AG04450 (cell line): ENCODE measurements at places on chromosomes 2 and 18.

DNA sequence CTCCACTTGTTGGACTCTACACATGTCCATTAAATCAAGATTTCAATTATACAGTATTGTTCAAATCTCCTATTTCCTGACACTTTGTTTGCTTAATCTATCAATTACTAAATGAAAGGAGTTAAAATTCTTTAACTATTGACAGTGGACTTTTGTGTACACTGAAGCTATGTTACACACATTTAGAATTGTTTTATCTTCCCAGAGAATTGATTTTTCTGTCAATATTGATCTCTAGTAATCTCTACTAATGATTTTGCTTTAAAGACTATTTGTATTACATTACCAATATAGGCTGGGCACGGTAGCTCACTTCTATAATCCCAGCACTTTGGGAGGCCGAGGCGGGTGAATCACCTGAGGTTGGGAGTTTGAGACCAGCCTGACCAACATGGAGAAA, 215.7 kb downstream of the WDPCP start:
- no peak for DNase-seq

DNA sequence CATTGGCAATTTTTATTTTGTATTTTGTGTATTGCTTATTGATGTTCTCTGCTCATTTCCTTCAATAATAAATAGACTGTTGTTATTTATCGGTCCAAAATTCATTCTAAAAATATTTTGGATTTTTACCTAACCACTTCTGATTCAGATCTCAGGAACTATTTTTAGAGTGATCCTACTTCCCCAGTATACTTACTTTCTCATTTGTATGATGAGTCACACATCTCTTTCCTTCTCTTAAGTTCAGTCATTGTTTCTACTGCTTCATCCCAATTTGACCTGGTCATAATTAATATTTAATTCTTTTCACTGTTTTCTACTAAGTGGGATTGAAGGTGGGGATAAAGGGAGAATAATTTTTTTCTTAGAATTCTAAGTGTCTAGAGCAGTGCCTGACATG, 75.1 kb downstream of the AGPS start:
- DNase-seq = no peak

- no peak for DNase-seq
These were observed 2.1 kb downstream of the HK2 start for GRCh38 chr2:74835831-74836674.

DNA sequence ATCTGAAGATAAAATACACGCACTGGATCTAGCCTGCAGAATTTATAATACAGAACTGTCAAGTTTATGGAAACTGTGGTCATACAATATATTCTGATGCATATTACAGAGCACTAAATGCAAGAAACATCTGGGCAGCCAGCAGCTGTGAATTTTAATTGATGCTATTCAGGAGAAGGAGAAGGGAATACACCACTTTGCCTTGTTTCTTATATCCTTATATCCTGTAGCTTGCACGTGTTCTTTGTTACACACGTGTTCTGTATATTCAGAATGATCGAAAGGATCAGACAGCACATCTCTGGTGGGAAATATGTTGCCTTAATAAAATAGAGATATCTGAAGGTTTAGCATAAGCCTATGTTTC, 335.8 kb downstream of the AGPS start:
- no peak for DNase-seq

GRCh38 chr2:184879671-184880070, 281.3 kb downstream of the ZNF804A start:
- no peak for DNase-seq

- no peak for DNase-seq
These were observed 92.6 kb downstream of the ITGB1BP1 start for GRCh38 chr2:9330612-9331270.

DNA sequence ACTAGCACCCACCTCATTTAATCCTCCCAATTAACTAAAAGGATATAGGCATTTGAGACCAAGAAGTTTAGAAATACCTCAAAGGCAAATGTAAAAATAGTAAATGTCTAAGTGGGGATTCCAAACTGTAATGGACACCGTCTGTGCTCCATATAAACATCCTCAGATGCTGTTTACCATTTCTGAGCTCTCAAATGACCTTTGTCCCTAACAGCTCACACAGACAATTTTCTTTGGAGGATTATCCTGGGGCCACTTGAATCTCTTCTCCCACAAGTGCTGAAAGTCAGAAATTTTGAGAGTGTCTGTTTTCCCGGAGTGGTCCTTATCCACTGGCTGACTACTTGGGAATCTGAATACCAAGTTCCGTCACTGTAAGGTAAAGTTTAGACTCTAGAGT, 1418.9 kb downstream of the LRP1B start:
- no peak for DNase-seq

DNA sequence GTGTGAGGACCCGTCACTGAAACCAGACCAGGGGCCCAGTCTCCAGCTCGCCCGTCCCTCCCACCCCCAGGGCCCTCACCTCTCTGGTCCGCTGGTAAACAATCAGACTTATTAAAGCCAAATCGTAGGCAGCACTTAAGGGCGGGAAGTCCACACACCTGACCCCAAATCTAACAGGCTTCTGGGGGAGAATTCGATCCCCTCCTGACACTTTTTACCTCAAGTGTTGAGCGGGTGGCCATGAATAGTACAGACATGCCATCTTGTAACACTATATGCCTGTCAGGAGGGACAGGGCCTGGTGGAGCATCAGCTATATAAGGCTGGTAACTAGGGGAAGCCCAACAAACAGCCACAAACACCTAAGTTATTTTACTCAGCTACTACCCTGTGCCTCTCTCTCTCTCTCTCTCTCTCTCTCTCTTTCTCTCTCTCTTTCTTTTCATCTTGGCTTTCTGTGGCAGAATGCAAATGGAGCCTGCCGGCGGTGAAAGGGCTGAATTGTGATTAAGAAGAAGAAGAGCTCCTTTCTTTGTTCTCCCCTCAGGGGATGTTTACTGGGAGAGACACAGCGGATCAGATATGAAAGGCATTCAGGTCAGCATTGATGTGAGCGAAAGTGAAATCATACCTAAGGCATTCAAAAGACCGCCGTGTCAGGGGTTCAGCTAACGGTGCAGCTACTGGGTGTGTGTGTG, 9.5 kb downstream of the ZEB2 start:
- DNase-seq = peak; percentile 49

- DNase-seq = no peak
These were observed 68.8 kb downstream of the CLHC1 start for GRCh38 chr2:55163274-55163721.

- peak; percentile 41 for DNase-seq
These were observed 20.7 kb upstream of the SULT1C2 start for GRCh38 chr2:108268001-108268400.

DNA sequence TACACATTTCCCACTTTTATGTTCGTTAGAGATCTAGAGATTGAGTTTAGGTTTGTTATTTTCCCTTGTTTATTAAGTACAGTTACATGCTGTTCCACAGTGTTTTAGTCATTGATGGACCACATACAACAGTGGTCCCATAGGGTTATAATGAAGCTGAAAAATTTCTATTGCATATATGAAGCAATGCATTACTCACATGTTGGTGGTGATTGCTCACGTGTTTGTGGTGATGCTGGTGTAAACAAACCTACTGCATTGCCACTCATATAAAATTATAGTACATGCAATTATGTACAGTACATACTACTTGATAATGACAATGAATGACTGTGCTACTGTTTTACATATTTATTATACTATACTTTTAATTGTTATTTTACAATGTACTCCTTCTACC, 51.0 kb upstream of the NXPH2 start:
- no peak for DNase-seq

GRCh38 chr2:151827564-151828142, 568 bp downstream of the ARL5A start:
- DNase-seq = no peak

DNA sequence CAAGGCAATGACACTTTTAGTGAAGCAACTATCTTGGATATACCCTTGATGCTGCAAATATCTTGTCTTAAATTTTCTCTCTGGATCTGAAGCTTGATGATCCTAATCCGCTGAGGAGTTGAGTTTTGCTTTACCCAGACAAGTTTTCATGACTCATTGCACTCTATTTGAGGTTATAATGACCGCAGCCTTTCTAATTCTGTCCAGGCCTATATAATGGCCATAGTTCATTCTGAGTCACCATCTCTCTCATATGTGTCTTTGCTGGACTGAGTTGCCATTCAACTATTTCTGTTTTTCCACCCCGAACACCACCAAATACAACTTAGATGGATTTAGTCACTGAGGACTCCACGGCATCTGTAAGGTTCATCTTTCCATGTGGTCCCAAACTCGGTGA, 802.1 kb upstream of the FAM98A start:
- DNase-seq = no peak

- DNase-seq = peak; percentile 21
These were observed 9.6 kb downstream of the SERPINB8 start for GRCh38 chr18:63979409-63979920.

GRCh38 chr2:189836644-189837043, 52.4 kb downstream of the PMS1 start:
- DNase-seq = peak; percentile 59

- no peak for DNase-seq
These were observed 59.0 kb downstream of the SEPTIN10 start for GRCh38 chr2:109554758-109555157.

DNA sequence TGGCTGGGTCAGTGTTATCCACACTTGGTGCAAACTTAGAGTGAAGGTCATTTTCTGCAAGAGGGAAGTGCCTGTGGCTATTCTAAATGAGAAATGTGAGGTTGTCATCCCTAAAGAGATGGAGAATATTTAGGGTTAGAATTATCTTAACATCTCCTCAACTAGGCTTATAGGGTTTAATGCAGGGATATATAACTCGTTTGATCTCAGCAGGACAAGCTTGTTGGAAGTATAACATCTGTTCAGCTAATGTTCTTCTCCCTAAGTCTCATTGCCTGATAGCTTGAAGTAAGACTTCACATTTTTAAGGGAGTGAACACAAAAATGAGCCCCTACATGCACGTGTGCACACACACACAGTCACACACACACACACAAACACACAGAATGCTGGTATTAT, 75.9 kb upstream of the NRXN1 start:
- DNase-seq = no peak

DNA sequence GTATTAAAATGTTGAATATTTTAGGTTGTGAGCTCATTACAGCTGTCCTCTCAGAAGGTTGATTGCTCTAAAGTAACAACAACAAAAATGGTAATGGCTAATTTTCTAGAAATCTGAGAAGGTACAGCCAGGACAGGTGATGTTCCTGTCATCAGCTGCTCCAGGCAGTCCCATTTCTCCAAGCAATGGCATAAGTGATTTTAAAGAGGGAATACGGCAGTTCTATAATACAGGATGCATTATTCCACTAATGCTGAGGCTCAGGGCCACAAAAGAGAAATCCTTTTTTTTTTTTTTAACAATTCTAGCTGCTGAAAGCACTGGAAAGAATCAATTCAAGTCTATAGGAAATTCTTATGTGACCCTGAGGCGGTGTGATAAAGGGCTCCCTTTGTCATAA, 199.9 kb downstream of the PMAIP1 start:
- DNase-seq = no peak

DNA sequence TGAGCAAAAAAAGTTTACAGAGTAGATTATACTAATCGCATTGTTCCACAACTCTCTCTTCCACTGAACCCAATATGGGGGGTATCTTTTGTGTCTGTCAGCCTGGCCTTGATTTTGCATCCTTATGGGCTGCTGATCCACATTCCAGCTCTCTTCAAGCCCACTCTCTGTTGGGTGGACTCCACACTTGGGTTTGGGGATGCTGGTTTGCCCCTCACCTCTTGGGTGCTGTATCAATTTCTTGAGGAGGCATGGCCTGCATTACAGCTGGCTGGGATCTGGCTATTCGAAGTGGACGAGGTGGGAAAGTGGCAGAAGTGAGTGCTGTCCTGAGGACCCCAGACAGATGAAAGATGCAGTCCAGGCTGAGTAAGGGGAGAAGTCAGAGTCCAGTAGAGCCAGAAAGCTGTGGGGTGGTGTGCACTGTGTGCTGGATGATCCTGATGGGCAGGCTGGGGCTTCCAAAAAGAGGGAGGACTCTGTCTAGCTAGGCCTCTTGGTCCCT, 141.4 kb downstream of the CAPN13 start:
- DNase-seq = no peak

DNA sequence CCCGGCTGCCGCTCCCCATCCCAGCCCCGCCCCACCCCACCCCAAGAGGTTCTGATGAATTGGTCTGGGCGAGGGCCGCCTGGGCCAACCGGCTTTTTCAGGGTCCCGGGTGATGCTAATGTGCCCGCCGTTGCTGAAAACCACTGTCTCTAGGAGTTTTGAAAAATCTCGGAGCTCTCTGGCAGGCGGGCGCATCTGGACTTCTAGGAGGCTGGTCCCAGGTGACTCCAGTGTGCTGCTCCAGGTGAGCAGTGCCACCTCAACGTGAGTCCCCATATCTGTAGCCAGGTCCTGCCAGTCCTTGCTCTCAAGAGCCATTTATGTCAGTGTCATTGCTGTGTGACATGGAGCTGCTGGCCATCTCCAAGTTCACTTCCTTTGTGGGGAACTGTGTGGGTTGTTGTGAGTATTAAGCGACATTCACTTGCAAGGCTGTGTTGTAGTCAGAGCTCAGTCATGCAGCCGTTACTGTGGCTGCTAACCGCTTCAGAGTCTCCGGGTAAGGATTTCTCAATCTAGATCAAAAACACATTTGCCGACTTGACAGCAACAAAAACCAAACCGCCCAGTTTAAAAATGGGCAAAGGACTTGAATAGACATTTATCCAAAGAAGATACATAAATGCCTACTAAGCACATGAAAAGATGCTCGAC, at the start of gene RFX8:
Gene RFX8, minus strand, starts transcription at position 382 of the 654 bp plus-strand sequence. CDS start 8,264 bp downstream, outside the sequence.
- peak; percentile 74 for DNase-seq

GRCh38 chr18:57747809-57748680, 55.1 kb downstream of the ATP8B1 start:
- no peak for DNase-seq

- DNase-seq = no peak
These were observed 166.1 kb upstream of the ZNF521 start for GRCh38 chr18:25517881-25518715.

DNA sequence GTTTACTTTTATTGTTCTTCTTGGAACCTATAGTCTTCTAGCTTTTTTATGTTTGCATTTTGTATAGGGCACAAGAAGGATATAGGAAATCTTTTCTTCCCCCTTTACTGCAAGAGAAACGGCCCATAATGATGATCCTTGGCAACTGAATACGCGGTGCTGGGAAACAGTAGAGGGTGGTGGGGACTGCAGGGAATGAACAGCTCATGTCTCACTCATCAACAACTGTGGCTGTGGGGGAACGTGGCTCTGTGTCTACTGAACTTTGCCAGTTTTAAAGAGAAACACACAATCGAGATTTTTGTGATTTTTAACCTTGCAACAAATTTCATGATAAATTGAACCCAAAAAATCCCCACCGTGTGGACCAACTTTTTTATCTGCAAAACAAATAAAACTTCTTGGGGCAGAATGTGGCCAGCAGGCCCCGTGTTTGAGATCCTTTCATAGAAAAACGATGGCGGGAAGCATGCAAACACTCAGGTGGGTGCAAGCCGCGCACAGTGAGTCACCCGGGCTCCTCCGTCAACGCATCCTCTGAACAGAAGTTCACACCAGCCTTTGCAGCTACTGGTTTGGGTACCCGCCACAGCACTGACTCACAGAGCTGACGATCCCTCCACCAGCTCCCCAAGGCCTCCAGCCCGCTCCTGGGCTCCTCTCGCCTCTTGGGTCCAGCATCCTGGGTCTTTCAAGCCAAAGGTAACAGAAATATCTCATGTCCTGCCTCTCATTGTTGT, 149.3 kb downstream of the COL6A3 start:
- DNase-seq = no peak
